ENCODE measurements at places on chromosomes 7 and 10. TPM values are rescaled to one million over a fixed set of nuclear protein-coding genes. Genes with fewer than 3 reads are reported as not detected.

DNA sequence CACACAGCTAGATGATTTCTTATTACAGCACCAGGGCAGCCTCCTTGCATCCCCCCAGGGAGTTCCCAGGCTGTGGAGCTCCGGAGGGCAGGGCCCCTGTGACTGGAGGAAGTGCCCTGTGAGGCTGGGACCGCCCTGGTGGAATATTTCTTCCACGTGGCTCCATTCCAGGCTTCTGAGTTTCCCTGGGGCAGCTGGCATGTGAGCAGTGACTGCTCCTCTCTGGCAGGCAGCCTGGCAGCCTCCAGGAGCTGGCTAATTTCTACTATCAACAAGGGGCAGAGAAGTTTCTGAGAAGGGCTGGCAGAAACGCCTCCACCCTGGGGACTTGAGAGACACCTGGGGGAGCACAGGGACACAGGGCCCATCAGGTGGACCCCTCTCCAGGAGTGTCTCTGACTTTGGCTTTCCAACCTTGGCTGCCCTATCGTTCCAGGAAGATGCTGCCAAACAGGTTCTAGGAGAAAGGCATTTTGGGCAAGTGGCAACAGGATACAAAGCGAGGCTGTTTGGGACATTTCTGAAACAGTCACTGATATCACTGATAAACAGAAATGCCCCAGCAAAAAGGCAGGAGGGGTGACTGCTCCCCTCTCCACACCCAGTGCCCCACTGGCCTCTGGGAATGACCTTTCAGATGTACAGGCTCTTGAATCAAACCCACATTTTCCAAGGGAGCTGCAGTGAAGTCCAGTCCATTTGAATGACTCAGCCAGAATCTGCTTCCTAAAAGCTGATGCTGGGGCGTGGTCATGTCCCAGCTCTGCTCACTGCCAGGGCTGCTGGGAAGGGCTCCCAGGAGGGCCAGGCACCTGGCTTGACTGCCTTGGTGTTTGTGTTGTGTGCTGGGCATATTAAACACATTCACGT is 16.1 kb downstream of the MYOF start:
- peak; percentile 74 for DNase-seq

GRCh38 chr7:9391221-9391620 is 957.8 kb downstream of the NXPH1 start:
- DNase-seq = no peak

GRCh38 chr7:149004405-149005370 is 23.6 kb downstream of the PDIA4 start:
- DNase-seq = no peak

CREB5 gene
- 22.7 TPM for total RNA-seq

DNA sequence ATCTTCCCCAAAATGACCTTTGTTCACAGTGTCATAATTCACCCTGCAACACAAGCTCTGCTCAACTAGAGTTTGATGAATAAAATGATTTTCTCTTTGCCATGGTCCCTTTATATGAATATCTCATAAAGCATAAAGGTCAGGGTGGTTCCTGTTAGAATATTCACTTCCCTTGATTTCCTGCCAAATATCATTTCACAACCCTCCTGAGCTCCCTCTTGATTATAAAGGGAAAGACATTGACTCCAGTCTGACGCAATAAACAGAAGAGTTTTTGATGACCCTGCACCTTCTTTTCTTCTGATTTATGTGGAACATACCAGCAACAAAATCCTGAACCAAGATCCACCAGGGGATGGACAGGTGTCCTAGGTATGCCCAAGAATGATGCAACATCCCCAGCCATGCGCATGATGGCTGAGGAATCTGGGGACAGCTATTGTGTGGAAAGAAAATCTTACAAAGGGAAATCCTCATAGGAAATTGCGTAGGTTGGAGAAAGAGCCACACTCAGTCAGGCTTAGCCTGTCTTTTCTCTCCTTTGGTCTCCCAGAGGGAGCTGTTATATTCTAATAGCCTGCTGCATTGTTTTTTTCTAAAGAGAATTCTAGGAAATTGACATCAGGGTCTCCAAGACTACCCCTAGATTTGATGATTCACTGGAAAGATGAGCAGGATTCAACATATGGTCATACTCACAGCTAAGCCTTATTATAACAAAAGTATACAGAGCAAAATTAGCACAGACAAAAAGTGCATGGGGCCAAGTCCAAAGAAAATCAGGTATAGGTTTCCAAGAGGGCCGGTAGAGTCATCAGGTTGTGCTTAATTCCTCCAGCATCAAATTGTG is 18.8 kb downstream of the IFIT3 start:
- peak; percentile 76 for DNase-seq

DNA sequence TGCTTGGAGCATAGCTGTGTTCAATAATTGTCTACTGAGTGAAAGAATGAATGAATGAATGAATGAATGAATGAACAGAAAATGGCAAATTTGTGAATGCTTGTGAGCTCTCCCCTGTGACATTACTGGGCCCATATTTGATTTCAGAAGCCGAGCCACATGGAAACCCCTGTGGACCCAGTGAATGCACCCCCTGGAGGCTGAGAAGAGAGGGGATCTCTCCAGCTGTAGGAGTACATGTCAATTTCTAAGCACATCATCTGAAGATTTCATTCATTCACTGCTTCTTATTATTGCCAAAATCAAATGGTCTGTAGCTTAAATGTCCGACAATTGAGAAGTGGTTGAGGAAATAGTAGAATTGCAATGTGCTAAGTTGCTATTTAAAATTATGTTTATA is 58.3 kb upstream of the DOCK1 start:
- no peak for DNase-seq

CLRN3 gene
- total RNA-seq = 0.09 TPM

FBXO24 gene
- 0.80 TPM for total RNA-seq

DNA sequence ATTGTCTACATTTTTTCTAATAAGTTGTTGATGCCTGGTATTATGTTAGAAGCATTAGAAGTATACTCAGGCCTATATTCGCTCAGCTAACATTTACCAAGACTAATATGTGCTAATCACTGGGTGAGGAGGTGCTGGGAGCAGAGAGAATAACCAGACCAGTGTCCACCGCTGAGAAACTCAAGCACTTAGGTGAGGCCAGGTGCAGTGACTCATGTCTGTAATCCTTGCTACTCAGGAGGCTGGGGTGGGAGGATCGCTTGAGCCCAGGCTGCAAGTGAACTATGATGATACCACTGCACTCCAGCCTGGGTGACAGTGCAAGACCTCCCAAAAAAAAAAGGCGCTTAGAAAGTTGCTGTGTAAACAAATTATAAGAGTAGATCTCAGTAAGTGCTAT is 182.2 kb upstream of the AOAH start:
- DNase-seq = no peak

- DNase-seq = peak; percentile 60
Measured at GRCh38 chr7:101077303-101078086, 7.8 kb upstream of the TRIM56 start.

DRGX gene
- total RNA-seq = not detected

ANKRD22 gene
- total RNA-seq = not detected

DNA sequence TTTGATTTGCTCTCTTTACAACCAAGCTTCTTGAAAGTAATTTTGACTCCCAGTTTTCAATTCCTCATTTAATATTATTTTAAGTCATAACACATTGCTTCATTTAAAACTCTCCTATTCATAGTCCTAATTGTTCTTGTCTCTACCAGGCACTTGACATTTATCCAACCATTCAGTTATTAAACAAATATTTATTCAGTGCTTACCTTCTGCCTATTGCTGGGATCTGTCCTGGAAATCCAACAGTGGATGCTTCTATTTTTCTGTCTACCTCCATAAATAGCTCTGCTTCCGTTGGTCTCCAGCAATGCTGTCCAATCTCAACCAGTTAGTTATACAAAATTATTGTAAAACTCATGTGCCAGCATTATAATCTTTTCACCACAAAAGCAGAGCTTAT is 615.1 kb downstream of the ZWINT start:
- no peak for DNase-seq

DNA sequence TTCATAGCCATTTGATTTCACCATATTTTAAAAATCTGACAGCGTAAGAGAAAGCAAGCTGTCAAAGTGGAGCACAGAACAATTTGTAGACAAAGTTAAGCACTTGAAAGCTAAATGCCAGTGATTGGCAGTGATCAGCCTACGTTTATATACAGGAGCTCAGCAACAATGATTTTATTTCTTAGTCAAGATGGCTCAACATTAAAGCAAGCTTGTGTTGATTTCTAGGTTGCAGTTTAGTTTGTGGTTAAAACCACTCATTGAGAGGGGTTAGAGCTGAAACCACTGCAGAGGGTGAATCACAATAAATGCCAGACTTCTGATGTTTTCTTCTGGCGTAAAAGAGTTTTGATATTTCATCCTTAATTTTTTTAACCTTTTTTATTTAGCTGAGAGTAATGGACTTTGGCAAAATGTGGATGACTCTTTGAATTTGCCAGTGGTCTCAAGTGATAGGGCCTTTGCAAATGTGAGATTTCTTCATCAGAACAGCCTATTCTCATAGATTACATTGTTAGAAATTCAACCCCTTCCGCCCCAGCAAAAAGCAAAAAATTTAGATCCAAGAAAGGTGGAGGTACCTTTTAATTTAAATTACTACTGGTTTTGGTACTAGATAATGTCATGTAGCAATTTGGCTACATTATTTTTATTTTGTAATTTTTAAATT is 73.8 kb downstream of the SHOC2 start:
- no peak for DNase-seq

ZNF467 gene
- total RNA-seq = 3.0 TPM

GRCh38 chr7:25624051-25624450 is 395.8 kb upstream of the NPVF start:
- DNase-seq = no peak

DNA sequence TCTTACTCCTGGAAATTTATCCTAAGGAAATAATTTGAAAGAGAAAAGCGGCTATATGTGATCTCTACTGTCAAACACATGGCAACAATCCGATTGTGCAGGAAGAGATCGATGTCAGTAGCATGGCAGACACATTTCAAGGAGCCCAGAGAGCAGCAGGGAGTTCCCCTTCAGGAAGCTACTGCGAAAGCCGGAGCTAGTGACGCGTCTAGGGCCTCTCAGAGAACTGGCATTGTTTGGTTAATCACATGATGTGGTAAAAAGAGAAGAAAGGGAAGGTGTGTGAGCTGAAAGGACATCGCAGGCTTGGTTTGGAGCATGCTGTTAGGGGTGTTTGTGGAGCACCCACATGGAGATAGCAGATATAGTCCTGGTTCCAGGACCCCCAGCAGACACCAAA is 74.9 kb downstream of the BEND7 start:
- no peak for DNase-seq

NEBL gene
- 3.2 TPM for total RNA-seq

DNA sequence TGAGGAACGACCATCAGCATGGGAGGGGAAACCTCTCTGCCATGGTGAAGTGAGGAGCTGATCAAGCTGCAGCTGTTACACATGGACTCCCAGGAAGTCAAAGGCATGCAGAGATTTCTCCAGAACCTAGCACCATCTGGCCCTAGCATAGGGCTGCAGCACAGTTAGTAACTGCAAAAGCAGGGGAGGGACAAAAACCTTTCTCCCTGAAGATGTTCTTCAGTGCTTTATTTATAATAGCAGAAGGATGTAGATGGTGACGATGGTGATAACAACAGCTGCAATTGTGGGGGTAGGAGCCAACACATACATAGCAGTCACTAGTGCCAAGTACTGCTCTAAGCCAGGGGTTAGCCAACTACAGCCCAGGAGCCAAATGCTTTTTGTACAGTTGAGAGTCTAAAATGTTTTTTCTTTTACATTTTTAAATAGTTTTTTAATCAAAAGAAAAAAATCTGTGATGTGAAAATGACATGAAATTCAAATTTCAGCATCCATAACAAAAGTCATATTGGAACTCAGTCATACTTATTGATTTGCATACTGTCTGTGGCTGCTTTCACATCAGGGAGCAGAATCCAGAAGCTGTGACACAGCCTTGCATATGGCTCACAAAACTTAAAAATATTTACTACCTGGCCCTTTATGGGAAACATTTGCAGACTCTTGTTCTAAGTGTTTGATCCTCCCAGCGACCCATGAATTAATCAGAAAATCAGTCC is 299.5 kb downstream of the ELMO1 start:
- DNase-seq = peak; percentile 71

DNA sequence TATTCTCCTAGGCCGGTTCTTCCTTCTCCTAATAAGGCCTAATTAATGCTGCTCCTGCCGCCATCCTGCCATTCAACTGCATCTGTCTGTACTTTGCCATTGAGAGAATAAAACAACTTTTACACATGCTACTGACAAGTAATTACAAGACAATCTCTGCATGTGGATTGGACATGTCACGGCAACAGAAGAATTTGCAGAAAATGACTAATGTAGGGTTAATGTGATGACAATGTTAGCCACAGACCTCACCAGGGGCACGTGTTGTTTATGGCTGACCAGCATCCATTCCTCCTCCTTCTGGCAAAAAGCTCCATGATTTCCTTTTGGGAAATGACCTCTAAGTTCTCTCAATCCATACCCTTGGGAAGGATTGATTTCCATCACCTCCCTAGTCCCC is 58.0 kb downstream of the NEBL start:
- DNase-seq = no peak

BAMBI gene
- 8.9 TPM for total RNA-seq

GRCh38 chr7:158865462-158865922 is 9.1 kb downstream of the DYNC2I1 start:
- no peak for DNase-seq

- peak; percentile 54 for DNase-seq
Measured at GRCh38 chr7:41586931-41587640, 115.8 kb downstream of the INHBA start.

GRCh38 chr10:74928742-74929191 is 102.4 kb downstream of the KAT6B start:
- DNase-seq = no peak

GRCh38 chr7:106968160-106968559 is 76.3 kb upstream of the PRKAR2B start:
- DNase-seq = no peak

PVRIG gene
- total RNA-seq = 0.13 TPM

DNA sequence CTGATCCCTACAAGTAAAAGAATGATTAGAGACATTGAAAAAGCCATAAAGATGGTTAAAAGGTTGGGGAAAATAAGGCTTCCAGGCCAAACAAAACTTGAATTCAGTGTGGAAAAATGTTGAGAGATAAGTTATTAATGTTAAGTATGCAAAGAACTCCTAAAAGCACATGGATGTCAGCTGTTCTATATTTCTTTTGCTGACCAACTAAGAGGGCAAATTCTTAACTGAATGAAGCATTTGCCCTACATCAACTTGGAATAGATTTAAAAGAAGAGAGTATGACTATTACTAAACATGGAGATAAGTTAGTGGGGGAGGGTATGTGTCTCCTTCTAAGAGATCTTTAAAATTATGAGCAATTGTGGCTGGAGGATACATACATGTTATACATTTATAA is 124.8 kb downstream of the KIAA1217 start:
- no peak for DNase-seq

TMEM176B gene
- total RNA-seq = 7.7 TPM

DNA sequence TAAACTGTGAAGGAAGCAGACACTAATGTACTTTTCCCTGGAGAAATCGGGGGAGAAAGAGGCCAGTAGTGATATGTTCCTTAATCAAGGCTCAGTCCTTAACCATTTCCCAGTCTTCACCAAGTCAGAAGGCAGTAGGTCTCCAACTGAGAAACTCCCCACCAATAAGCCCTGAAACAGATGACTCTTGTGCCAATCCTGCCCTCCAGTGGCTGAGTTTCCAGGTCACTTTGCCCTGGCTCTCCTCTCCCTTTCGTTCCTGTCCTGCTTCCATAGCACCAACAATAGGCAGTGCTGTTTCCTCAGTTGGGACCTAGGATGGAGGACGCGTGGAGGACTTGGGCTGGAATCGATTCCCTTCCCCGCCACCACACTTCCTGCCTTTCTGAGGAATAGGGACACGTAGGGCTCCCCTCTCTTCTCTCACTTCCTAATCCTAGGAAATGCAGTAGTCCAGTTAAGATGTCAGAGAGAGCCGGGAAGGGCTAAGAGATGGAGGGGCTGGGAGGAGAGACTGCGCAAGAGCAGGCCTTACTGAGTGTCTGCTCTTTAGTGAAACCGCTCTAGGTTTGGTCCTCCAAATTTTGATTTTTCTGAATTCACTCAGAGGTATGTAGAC is 23.4 kb downstream of the ATOH7 start:
- DNase-seq = peak; percentile 31
